ENCODE measurements at places on chromosomes 7 and 10.

- no peak for DNase-seq
Observed at GRCh38 chr10:131247873-131248272, 63.6 kb downstream of the TCERG1L start.

- no peak for DNase-seq
Observed at GRCh38 chr10:14860791-14861190, 17.9 kb upstream of the SUV39H2 start.

GRCh38 chr7:141024668-141025067 is 9.9 kb upstream of the MRPS33 start:
- no peak for DNase-seq

- no peak for DNase-seq
Observed at GRCh38 chr10:29034592-29034991, 254.3 kb upstream of the LYZL1 start.

- DNase-seq: no peak
Observed at GRCh38 chr7:30411897-30412296, 66.7 kb downstream of the NOD1 start.

DNA sequence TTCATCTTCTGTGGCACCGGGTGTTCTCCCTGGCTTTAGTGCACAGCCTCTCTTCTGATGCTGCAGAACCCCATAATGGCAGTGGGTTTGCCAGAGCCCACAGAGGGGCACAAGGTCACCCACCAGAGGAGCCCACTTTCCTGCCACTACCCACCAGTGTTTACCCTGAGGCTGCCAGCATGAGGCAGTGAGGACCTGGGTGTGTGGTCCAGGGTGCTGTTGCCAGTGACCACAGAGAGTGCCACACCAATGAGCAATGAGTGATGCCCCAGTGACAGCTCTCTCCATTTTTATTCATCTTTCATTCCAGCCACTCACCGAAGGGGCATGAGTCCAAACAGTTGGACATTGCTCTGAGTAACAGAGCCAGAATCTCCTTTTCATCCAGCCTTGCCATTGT is 34.8 kb downstream of the MTURN start:
- DNase-seq: no peak

- no peak for DNase-seq
Observed at GRCh38 chr10:128741680-128742079, 615.5 kb upstream of the MKI67 start.

GRCh38 chr7:150939466-150939865 is 38.7 kb downstream of the KCNH2 start:
- no peak for DNase-seq

- peak; percentile 70 for DNase-seq
Observed at GRCh38 chr10:110501142-110501937, 3.6 kb downstream of the DUSP5 start.

DNA sequence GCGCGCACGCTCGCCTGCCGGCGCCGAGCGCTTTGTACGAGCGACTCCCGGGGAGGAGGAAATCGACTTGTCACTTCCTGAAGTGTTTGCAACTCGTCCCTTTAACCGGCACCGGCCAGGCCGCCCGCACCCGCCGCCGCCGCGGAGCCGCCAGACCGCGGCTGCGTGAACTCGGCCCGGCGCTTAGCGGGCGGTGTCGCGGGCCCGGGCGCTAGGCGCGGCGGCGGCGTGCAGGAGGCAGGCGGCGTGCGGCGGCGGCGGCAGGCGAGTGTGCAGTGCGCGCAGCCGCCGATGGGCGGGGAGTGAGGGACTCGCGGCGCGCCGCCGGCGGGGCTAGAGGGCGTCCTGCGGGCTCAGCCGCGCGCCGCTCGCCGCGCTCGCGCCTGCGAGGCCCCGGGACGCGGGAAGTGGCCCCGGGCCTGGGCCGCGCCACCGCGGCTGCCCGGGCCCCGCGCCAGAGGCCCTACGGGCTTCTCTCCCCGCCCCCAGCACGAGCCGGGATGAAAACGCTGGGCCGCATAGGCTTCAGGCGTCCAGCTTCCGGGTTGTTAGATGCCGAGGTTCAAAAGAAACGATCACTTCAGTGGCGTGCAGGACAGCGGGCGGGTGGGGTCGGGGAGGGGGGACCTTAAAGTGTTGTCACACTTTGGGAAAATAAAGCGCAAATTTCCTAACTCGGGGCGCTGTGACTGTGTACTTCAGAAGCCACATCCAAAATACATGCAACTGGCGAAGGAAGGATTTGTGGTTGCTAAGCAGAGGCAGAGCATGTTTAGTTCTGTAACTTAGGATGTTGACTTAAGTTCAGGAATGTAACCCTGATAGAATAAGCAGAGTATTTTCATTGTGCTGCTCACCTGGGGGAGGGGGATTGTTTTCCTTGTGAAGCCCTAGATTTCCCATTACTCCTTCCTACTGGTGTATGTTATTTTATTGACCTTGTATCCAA is at the start of gene FAM53B:
FAM53B (minus strand) TSS at position 277 of the 949 bp plus-strand sequence. CDS start 37,665 bp downstream, outside the sequence.
- peak; percentile 87 for DNase-seq
